Stimulated activated naive CD4-positive, alpha-beta T cell (primary cell): ENCODE measurements at places on chromosomes 3 and 15.
A peak's percentile ranks its signal among the peaks of the same experiment; 100 is the strongest.

DNA sequence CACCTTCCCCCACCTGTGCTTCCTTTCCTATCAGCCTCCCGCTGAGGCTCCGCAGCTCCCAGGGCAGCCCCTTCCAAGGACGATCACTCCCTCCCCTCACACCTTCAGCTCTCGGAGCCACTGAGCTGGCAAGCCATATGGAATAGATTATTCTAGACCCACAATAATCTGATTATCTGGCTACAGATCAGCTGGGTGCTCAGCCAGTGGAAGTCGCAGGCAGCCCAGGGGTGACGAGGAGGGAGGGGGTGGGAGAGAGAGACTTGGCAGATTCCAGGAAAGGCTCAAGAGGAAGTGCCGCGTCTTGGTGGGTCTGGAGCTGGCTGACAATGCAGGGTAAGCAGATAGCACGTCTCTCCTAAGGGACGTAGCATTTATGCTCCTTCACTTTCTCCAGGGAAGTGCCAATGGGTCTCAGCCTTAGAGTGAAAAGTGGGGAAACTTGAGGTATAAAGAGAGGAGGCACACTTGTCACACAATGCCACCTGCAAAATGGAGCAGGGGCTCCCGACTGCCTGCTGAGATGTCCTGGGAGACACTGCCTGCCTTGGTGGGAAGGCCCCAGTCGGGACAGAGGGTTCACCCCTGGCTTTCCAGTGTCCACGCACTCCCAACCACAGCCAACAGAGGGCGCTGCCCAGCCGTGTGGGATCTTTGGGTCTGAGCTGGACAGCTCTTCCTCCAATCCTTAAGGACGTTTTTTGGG, 9.4 kb upstream of the MESP1 start:
- peak; percentile 29 for DNase-seq

GRCh38 chr3:129553171-129553570, 10.2 kb downstream of the H1-8 start:
- no peak for DNase-seq

GRCh38 chr15:54424171-54424570, 445.9 kb downstream of the UNC13C start:
- no peak for DNase-seq

- no peak for DNase-seq
Observed at GRCh38 chr3:32551496-32551895, 19.2 kb downstream of the DYNC1LI1 start.

DNA sequence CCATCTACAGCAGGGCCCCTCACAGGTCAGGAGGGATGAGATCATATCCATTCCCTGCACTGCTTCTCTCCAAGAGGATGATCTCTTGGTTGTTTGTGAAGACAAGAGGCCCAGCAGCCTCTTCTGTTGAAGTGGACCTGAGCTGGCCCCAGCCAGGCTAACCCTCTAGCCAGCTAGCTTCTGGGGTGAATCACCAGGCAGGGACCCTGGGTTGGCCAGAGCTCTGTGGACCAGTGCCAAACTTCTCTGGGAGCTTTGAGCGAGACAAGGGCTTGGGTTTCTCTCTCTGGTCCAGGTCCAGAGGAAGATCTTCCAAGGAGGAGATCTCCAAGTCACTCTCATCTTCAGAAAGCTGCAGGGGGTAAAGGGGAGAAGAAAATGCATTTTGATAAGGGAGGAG, 52.7 kb downstream of the CLDN18 start:
- no peak for DNase-seq

DNA sequence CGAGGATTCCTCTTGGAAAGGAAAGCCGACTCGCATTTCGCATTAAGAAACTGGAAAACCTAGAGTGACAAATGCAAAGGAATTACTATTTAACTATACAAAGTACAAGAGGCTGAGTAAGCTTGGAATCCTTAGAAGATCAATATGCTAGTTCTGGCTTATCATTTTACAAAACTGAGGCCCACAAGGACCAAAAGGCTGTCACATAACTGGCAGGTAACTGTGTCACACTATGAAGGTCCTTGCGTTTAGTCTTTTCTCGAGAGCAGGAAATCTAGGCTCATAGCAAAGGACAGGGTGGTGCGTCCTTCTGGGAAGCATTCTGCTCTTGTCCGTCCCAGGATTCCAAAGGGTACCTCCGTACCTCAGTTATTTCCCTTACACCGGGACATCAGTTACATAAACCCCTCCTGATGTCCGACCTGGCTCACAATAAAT, 629 bp downstream of the RPL24 start:
- DNase-seq: no peak

DNA sequence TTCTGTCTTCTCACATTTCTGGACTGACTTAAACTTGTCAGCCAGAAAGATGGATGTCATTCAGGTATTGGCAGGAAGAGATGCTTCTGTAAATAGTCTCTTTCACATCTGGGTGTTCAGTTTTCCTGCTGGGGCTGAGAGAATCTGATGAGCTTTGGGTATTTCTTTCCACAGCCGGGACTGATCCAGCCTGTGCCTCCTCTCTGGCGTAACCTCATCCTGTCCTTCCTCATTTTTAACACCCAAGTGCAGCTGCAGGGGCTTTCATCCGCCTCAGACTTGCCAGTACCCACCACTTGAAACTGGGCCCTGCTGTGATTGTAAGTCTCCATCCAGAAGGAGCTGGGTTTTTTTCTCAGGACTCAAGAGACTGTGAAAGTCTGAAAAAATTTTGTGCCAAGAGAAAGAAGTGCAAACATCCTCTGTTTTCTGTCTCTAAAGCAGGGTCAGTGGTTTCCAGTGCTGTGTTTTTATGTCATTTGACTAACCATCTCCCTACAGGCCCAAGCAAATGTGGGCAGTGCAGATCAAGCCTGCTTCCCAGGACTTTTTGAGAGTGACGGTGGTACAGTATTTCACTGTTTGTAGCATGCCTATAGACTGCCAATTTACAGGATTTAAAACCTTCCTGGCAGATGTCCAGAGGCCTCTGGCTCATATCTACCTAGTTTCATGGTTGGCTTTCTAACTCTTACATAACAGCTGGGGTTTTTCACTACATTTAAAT, 342.7 kb downstream of the PTPRG start:
- DNase-seq: no peak

GRCh38 chr3:7800006-7800780, 701.4 kb upstream of the LMCD1 start:
- peak; percentile 14 for DNase-seq
